ENCODE measurements at places on chromosomes 7 and 10.

- DNase-seq, result no peak
Measured at GRCh38 chr10:31949266-31949665, 20.6 kb upstream of the ARHGAP12 start.

- no peak for DNase-seq
Measured at GRCh38 chr7:124643311-124643811, 122.2 kb downstream of the GPR37 start.

DNA sequence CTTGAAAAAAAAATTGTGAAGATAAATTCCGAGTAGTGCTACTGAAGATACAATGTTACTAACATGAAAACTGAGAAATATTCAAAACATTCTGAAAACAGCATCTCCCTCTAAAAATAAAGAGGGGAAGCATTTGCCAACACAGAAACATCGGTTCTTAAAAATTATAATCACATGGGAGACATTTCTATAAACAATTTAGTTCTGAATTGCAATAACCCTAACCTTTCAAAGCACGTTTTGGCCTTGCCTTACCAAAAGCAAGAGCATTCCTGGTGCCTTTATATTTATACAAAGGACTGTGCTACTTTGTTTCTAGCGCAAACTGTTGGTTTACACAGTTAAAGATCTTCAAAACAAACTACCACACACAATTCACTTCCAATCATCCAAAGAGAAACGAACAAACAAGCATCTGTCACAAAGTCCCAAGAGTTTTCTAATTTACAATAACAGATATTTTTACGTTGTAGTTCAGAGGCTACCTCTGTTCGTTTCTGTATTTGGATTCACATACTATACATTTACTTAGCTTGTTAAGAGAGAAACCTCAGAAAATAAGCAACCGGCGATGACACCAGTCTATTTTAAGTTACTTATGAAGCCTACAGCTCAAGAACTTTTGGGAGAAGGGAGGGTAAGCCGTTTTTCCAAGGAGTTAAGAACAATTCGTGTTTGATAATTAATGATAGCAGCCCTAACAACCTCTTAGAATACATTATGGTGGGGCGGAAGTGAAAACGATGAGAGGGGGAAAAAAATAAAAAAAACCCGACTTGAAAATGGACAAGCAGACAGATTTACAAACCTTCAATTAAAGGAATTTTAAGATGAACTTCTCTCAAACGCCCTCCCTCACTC lies 1.3 kb downstream of the ABI1 start:
- no peak for DNase-seq

DNA sequence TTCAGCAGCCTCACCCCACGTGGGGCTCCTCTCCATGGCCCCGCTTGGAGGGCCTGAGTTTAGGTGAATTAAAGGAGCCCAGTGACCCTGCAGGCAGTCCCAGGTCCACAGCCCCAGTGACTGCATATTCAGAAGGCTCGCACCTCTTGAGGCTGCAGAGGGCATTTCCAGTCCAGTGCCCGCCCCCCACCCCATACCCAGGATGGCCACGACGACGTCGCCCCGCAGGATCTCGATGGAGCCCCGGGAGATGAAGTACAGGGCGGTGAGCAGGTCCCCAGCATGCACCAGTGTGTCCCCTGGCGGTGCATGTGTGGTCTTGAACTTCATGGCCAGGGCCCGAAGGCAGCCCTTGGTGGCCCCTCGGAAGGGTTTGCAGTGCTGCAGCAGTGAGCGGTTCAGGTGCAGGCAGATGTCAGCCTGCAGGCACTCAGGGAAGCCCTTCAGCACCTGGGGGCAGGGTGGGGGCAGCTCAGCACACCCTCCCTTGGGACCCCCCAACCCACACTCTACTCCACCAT lies 28.1 kb downstream of the KCNH2 start:
- no peak for DNase-seq

DNA sequence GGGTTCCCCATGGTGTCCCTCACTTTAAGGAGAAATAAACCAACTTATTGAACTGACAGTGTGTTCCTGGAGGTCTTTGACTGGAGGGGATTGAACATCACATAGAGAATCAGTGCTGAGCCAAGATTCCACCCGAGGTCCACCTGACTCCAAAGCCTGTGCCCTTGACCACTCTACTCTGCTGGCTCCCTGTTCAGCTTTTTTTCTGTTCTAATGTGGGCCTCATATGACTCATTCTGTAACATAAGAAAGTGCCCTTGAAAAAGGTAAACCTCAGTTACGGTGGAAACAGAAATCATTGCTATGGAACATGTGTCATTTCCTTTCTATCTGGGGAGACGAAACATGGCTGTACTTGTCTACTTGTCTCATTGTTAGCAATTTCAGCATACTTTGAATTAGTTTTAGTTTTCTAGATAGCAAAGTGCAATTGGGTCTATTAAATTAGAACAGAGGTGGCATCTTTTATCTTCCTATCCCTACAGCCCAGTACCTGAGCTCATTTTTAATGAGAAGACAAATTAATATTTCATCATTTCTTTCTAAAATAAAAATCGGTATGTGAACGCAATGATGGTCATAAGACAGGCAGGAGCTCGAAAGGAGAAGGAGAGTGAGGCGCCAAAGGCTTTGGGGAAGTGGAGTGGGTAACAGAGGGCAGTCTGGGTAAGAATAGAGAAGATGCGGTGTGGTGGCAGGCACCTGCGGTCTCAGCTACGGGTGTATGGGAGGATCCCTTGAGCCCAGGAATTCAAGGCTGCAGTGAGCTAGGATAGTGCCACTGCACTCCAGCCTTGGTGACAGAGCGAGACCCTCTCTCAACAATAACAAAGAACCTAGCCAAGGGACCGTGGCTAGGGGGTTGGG lies 1.5 kb downstream of the GSDME start:
- DNase-seq, result no peak
